T-helper 9 cell (primary cell): ENCODE measurements at places on chromosomes 2 and 18.
A peak's percentile ranks its signal among the peaks of the same experiment; 100 is the strongest.

- no peak for DNase-seq
Observed at GRCh38 chr2:157761520-157761919, 114.6 kb downstream of the ACVR1 start.

DNA sequence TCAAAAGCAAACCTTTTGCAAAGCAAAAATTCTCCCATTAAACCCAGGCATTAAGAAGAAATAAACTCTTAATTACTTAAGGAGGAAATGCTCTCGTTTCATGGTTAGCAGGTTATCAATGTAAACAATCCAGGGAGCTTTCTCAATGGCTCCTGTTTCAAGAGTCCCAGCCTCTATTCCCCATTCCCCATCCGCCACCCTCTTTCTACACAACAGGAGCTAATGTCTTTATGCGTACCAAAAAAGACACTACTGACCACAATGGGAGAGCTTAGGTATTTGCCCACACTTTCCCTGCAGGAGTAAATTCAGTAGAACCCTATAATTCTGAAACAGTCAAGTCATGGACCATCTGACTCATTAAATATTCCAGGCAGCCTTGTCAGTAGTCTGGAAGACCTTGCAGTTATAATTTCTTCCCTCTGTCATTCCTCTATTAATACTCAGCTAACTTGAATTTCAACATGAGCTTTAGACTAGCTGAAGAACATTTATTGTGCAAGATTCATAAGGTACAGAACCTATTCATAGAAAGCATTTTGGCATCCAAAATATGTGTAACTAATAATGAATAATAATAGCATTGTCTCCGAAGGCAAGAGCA lies 48.6 kb downstream of the SLC8A1 start:
- no peak for DNase-seq

DNA sequence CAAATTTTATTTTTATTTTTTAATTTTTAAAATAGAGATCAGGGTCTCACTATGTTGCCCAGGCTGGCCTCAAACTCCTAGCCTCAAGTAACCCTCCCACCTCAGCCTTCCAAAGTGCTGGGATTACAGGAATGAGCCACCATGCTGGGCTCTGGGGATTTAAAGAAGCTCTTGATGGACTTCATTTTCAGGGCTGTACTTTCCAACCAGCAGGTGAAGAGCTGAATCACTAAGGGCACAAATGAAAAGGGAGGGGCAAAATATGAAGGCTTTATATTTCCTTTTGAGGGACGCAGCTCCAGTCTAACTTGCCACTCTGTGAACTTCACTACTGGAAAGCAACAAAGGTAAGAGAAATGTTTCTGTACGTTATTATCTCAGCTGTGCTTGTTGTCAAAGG lies at the start of gene SERPINB11:
Gene SERPINB11, plus strand, starts transcription at position 301 of the 400 bp plus-strand sequence. CDS start 7,234 bp downstream, outside the sequence.
- no peak for DNase-seq

DNA sequence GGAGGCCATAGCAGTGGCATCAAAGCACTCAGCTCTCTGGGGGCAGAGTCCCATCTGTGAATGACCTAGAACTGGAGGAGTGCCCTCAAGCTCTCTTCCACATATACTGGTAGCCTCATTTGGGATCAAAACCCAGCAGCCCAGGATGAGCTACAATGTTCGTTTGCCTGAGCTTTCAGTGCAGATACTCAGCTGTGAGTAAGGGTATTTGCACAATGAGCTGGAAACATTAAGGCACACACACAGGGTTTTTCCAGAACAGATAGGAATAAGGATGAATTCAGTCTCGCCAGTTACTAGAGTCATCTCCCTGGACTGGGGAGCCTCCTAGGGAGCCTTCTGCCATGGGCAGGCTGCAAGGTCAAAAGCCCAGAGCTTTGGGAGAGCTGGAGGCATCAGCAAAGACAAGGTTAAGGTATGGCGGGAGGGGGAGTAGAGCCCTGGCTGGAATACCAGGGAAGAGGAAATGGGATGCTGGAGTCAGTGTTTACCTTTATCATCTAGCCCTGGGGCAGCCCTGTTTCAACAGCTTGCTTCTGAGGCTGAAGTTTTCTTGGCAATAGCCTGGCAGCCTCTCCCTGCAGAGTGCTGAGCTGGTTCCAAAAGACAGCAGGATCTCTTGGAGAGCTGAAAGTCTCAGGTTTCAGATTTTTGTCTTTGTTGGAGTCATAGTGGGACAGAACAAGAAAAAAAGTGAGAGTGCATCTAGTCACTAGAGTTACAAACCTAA lies 187.7 kb downstream of the LOXHD1 start:
- DNase-seq, result no peak

DNA sequence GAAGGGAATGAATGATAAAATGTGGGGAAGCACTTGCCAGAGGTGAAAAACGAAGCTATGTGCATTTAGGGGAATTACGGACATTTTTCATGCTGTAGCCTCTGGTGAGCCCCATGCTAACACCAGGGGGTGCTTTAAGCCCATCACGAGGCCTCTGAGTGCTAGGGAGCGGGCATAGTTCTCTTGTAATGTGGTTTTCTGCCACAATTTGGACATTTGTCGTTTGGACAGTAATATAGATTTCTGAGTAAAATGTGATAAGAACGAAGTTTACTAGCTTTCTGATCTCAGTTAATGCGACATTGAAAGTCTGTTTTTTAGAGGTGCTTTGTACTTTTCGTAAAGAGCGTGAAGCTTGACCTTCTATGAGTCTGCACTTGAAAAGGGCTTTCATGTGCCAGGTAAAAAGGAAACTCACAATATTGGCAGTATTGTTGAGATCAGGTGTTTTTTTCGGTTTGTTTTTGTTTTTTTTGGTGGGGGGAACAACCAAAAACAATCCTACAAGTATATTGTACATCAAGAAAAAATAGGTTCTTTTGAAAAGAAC lies 50.6 kb downstream of the TRAF3IP1 start:
- DNase-seq, result peak; percentile 27
